ENCODE measurements at places on chromosomes 7 and 10.

DNA sequence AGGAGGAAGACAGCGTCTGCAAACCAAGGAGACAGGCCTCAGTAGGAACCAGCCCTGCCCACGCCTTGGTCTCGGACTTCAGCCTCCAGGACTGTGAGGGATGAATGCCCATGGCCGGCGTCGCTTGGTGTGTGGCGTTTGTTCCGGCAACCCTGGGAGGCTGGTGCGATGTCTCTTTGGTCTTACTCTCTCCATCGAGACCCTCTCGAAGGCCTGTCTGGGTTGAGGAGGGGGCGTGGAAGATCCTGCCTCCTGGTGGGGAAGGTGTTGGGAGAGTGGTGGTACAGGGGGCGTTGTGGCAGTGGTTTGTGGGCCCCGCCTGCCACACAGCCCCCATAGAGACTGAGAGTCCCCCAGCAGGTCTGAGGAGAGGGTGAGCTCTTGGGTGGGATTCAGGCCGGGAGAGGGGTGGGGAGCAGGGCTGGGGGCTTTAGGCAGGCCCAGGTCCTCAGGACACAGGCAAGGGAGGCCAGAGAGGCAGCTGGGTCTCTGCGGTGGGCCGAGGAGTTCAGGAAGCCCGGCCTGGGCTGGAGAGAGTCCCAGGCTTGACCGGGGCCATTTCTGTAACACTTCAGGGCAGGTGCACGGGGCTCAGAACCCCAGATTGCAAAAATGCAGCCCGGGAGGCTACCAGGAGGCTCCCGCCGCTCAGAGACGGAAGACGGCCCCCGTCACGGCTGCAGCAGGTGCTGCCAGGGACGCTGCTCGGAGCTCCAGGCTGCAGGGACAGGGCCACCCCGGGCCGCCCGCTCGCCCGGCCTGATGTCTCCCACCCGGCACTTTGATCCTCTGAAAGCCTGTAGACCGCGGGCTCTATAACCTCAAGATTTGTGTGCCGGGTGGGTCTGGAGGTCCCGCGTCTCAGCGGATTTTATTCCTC lies 33.8 kb upstream of the PSMG3 start:
- DNase-seq, result no peak

- DNase-seq, result no peak
These were observed 11.6 kb upstream of the ABHD11 start for GRCh38 chr7:73749931-73750776.

GRCh38 chr7:142618655-142619351 lies 130.5 kb upstream of the PRSS1 start:
- DNase-seq, result no peak

DNA sequence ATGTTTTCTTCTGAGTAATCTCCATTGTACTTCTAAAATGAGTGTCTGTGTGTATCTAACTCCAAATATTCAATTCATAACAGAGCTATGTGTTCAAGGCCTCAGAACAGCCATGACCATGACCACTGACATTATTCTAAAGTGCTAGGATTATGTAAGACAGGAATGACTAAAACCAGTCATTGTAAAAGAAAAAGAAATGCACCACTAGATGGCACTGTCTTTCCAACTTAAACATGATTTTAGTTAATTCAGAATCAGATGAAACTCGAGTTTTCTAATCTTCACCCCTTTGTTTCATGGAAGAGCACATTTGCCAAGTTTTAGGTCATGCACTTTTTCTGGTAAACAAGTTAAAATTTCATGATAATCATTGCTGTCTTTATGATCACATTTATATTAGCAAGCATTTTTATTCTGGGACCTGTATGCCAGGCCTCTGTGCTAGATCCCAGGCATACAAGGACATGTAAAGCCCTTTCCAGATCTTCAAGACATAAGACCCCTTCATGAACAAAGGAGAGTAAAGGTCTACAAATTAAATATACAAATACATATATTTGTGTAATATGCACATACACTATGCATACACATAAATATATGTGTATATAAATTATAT lies 26.1 kb upstream of the RSU1 start:
- DNase-seq, result no peak

Measured in stimulated activated CD4-positive, alpha-beta T cell treated with anti-CD3 and anti-CD28 coated beads, Interleukin-15, amount 100 ng/mL, for 48 hours (primary cell).